ENCODE measurements at places on chromosomes 7 and 10.
A peak's percentile ranks its signal among the peaks of the same experiment; 100 is the strongest.

- no peak for DNase-seq
These were observed 118.2 kb downstream of the LARP4B start for GRCh38 chr10:813286-813685.

DNA sequence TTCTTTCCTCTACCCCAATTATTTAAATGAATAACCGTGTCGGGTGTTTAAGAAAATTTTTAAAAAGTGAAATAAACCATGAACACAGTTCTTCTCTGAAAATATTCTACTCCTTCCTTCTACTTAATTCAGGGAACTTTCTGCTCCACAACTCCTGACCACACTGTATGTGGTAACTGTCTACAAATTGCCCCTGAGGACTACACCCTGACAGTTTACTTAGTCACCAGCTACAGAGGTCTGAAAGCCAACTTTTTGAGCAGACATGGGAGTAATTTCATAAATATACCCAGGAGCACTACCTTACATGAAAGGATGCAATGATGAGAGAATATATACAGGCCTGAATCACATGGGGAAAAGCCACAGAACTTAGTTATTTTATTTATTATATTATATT lies 523.2 kb upstream of the SORCS1 start:
- no peak for DNase-seq

- DNase-seq, result peak; percentile 27
These were observed at the start of gene ECHDC3 for GRCh38 chr10:11742009-11742778. Gene ECHDC3, plus strand, starts transcription at chr10:11742382. Its CDS starts 195 bp downstream, at chr10:11742577.

GRCh38 chr7:14858410-14858809 lies 44.1 kb downstream of the DGKB start:
- no peak for DNase-seq

DNA sequence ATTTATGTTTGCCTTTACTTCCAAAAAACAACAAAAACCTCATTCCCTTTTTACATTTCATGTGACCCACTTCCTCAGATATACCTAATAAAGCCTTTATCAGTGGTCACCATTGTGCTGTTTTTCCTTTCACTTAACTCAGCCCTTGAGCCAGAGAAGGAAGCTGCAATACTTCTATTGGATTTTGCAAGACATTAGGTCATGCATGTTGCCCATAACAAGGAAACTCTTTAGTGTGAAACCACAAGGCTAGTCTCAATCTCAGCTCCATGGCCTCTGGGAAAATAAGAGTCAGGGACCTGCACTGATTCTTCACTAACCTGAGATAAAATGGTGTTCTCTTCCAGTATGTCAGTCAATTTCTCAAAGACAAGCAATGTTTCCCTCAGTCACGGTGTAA lies 27.8 kb downstream of the STEAP4 start:
- DNase-seq, result no peak

DNA sequence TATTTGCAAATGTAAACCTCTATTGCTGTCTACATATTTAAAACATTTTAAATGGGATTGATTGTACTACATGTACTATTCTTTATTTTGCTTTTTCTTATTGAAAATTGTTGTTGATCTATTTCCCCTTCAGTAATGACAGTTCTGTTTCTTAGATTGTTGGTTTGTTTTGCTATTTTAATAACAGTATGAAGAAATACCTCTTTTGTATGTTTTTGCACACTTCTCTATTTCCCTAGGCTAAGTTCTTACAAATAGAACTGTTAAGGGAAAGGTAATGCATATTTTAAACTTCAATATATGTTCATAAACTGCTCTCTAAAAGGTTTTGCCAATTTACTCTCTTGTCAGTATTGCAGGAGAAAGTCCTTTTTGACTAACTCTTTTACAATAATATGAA lies 195.0 kb upstream of the PRPS1L1 start:
- no peak for DNase-seq

- no peak for DNase-seq
These were observed 880 bp downstream of the RAMP3 start for GRCh38 chr7:45158471-45158870.

GRCh38 chr10:100103581-100103980 lies 21.9 kb upstream of the CPN1 start:
- no peak for DNase-seq

DNA sequence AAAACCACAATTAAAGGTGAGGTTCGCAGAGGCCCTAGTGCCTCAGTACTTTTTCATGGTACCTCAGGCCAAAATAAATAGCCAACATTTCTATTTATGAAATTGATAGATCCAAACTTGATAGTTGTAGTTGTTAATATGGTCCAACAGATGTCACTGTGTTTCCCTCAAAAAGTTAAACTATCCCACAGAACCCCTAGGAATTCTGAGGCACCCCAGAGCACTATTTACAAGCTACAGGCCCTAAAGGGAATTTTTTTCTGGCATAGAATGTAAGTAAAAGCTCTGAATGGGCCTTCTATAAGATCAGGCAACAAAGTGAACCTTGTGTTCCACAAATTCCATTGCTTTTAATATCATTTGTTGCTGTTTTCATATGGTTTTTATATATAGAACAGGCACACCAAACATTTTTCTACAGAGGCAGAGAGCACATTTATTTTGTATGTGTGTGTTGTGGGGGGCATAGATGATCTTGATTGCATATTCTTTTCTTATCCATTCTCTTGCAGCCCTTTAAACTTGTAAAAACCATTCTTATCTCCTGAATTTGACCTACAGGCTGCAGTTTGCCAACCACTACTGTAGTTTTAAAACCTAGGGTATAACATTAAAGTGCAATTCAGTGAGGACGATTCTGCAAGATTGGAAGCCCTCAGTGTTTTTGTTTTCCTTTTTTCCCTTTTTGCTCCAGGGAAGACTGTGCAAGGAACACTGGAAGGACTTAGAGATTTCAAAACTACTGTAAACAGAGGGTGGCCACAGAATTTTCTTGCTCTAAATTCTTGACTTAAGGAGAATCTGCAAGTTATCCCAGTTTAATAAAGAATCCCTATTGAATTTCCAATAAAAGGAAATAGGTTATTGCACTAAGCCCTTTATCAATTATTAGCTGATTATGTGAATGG lies 3.5 kb upstream of the ARL4A start:
- DNase-seq, result no peak

- DNase-seq, result no peak
These were observed 96.4 kb downstream of the CUL2 start for GRCh38 chr10:34993782-34994181.

- peak; percentile 6 for DNase-seq
These were observed 22.4 kb upstream of the PPA1 start for GRCh38 chr10:70255329-70256299.

GRCh38 chr10:3941676-3942075 lies 156.7 kb upstream of the KLF6 start:
- no peak for DNase-seq

GRCh38 chr10:76071653-76072365 lies 640.4 kb downstream of the LRMDA start:
- no peak for DNase-seq

GRCh38 chr7:29102558-29103151 lies 43.7 kb downstream of the CPVL start:
- DNase-seq, result no peak

DNA sequence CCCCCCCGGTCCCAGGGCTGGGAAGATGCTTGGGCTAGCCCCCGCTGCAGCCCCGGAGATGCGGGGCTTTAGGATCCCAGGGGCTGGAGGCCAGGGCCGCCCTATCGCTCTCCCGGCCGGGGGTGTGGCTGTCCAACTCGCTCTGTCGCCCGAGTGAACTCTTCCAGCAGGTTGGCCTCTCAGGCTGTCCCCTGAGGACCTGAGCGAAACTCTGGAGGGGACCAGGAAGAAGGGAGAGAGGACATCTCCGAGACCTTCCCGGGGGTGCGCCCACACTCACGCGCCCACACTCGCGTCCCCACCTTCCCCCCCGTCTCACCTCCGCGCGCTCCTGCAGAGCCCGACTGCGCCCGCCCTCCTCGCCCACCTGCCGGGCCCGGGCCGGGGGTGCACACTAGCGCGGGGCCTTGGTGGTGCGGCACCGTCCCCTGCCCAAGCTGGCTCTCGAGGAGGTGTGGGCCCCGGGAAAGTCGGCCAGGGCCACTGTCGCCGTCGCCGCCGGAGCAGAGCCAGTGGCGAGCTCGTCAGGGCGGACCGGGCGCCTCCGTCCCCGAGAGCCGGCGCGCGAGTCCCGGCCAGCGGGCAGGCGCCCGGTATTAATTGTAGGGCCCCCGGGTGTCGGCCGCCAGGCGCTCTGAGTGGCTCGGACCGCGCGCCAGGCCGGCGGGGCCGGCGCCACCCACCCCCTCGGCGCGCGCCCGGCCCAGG lies 101.7 kb upstream of the SVIL start:
- peak; percentile 12 for DNase-seq

DNA sequence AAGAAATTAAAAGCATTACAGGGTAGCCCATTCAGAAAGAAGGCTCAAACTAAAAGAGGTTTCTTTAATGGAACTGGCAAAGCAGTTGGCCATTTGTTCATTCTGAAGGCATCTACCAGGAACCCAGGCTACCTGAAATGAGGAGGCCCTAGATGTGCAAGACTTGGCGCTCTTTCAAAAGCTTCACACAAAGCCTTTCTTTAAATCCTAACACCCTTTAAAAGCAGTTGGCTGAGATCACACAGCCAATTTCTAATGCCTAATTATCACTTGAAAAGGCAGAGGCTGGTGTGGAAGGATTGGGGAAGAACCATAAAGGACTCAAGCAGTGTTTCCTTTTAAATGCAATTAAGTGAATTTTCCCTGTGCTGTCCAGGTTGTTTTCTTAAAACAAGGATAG lies 23.2 kb downstream of the PPP1R17 start:
- no peak for DNase-seq

DNA sequence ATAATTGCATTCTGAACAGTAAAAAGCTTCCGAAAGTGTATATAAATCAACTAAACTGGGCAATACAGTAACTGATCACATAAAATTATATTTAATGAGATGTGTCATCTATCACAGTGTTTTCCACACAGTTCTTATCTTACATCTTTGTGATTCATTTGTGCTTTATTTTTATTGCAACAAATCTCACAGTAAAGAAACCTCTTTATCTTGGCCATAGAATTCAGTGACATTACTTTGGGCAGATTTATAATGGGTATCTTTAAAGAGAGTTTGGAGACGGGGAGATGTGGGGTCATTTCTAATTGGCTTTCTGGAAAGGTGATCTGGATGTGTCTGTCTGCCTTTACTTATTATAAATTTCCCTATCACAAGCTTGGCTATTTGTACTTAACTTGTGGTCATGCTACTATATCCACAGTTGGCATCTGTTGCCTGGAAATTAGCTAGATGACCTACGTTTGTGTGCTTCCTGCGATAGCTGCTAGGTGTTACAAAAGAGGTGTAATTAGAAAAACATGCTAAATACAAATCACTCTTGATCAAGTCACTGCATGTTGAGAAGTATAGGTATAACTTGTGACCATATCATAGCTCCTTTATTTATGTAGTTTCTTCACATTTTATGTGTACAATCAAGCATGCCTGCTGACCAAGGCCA lies 123.8 kb downstream of the ARID5B start:
- DNase-seq, result no peak

DNA sequence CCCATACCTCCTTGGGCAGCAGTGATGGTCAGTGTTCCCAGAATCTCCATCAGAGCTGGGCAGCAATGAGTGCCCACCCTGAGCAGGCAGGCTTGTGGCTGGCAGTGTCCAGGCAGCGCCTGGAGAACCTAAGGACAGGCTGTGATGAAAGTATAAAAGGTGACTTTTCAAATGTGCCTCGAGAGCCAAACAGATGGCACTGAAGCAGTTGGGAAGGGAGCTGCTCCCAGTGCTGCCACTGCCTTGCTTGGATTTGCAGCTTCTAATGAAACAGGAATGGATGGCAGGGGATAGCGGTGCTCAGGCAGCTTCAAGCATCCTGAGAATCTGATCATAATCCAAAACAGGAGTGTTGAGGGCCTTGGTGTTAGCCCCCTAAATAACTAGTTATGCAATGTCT lies 179.8 kb upstream of the AOAH start:
- DNase-seq, result no peak

- no peak for DNase-seq
These were observed 113.9 kb downstream of the FZD1 start for GRCh38 chr7:91378131-91378530.

GRCh38 chr7:94687810-94688209 lies 31.9 kb upstream of the SGCE start:
- no peak for DNase-seq

- no peak for DNase-seq
These were observed 102.1 kb downstream of the PDGFA start for GRCh38 chr7:417625-417889.

GRCh38 chr7:129569811-129570215 lies 41.7 kb upstream of the NRF1 start:
- DNase-seq, result no peak

DNA sequence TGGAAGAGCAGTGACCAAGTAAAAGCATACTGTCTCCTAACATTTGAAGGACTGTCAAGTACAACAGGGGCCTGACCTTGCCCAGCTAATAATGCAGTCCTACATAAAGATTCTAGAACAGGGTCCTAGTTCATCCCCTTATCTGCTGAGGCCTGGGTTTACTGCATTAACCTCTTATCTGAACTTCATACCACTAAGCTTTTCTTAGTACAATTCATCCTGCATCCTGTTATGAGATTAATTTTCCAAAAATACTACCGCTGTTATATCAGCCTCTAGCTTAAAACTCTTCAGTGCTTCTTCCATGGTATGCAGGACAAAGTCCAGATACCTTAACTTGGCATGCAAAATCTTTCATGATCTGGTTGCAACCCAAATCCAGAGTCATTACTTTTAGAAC lies 72.5 kb downstream of the CHRM2 start:
- DNase-seq, result no peak

DNA sequence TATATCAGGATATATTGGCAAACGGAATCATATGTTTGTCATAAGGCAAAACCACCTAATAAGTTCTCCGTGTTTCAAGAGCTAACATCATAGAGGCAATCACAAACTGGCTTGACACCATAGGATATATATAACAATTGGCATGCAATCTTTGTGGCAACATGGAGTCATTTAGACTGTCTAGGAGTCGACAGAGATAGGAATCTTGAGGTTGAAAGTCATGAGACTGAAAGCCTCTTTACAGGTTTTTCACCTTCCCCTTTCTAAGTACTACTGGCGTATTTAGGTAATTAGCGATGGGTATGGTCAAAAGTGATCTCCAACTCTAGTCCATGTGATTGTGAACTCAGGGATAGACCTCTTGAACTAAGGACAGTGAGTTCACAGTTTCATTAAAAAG lies 63.7 kb downstream of the THSD7A start:
- DNase-seq, result no peak

DNA sequence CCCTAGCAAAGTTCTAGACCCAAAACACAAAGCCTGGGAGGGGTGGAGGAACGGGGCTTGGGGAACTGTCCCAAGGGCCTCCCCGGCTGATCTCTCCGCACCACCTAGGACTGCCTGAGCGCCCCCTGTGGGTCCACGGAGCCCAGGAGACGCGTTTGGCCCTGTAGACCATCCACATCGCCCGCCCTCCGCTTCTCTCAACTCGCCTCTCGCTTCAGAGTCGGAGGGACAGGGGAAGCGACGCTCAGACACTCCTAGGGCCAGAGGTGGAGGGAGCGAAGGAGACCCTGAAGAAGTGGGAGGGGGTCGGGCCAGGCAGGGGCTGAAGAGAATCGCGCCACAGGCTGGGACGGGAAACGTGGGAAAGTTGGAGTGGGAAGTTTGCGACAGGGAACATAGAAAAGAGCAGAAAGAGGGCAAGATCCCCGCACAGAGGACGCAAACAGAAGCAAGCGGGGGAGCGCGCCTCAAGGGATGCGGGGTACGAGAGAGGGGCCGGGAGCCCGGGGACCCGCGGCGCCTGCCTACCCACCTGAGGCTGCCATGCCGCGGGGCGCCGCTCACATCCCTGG lies 378 bp downstream of the PIK3AP1 start:
- peak; percentile 29 for DNase-seq

- no peak for DNase-seq
These were observed 31.2 kb upstream of the SFTPD start for GRCh38 chr10:79979976-79980687.

- no peak for DNase-seq
These were observed 223.8 kb upstream of the CCDC6 start for GRCh38 chr10:60130130-60130579.

GRCh38 chr7:120582916-120583315 lies 275.0 kb downstream of the TSPAN12 start:
- no peak for DNase-seq

Measured in activated CD4-positive, alpha-beta T cell treated with anti-CD3 and anti-CD28 coated beads, Interleukin-2, amount 50 U/mL, for 1 hour (primary cell).